ENCODE measurements at places on chromosomes 11 and 22. TPM values are rescaled to one million over a fixed set of nuclear protein-coding genes. Genes with fewer than 3 reads are reported as not detected.

DNA sequence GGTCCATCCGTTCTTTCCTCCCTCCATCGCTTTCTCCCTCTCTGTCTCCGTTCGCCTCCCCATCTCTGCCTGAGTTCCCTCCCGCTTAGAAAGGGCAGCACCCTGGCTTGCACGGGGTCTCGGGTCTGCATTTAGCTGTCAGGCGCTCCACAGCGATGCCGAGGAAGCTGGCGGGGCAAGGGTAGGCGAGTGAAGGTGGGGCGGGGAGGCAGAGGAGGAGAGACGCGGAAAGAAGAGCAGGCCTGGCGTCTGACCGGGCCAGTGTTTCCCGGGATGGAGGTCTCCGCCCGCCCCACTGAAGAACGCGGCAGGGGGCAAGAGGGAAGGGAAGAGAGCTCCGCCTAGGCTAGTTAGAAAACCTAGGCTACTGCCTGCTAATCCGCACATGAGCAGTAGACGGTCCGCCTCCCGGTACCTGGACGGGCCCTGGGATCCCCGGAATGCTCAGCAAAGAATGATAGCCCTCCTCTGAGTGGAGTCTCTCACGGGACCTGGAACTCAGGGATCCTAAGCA is 3922.5 kb upstream of the OR11H1 start:
- no peaks in the 10 kb centered on the region for H3K36me3 ChIP-seq
- H3K4me3 ChIP-seq, result no peak overlapping the region
- no peaks in the 10 kb centered on the region for H3K4me1 ChIP-seq
- H3K27me3 ChIP-seq, result no peaks in the 10 kb centered on the region

- DNase-seq, result no peak
- no peaks in the 10 kb centered on the region for H3K27me3 ChIP-seq
- no peaks in the 10 kb centered on the region for H3K4me1 ChIP-seq
- H3K36me3 ChIP-seq, result no peaks in the 10 kb centered on the region
- no peak overlapping the region for H3K27ac ChIP-seq
Observed at GRCh38 chr11:23569547-23569946, 709.3 kb upstream of the CCDC179 start.

DNA sequence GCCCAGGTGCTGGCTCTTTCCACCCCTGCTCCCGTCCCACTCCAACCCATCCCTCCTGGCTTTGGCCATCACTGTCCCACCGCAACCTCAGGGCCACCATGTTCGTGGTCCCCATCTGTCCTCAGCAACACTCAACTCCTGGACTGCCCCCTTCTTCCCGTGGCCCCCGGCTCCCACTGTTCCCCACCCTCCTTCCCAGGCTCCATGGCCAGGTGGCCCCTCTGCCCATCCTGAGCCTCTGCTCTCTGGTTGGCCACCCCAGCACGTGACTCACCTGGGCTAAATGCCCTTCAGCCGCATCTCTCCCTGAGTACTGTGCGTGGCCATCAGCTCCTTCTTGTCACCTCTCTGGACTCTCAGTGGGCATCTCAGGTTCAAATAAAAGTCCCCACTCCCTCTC is 41.6 kb upstream of the PHF21B start:
- H3K27ac ChIP-seq, result no peak overlapping the region
- peaks cover 28% of the 10 kb centered on the region for H3K27me3 ChIP-seq

DNA sequence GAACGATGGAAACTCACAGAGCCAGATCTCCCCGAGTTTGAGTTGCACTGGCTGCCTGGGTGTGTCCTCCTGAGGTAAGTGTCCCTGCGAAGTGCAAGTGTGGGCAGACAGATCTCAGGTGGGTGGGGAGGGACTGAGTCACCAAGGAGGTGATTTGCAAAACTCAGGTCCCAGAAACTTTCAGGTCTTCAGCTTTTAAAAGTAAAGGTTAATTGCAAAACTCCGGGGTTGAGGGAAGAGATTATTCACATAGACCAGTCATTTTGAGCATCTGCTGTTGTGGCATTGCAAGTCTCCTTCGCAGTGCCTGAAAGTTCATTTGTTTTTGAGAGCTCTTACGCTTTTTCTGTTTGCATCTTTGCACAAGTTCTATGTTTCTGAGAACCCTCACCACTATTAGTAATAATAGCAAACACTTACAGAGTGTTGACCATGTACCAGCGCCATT is 7.1 kb downstream of the CD44 start:
- DNase-seq, result no peak
- no peak overlapping the region for H3K4me3 ChIP-seq
- no peaks in the 10 kb centered on the region for H3K4me1 ChIP-seq
- no peaks in the 10 kb centered on the region for H3K27me3 ChIP-seq
- no peak overlapping the region for H3K27ac ChIP-seq

GRCh38 chr11:34394771-34395300 is 37.0 kb upstream of the ABTB2 start:
- no peaks in the 10 kb centered on the region for H3K27me3 ChIP-seq
- H3K36me3 ChIP-seq, result no peaks in the 10 kb centered on the region
- no peaks in the 10 kb centered on the region for H3K4me1 ChIP-seq
- no peak overlapping the region for H3K4me3 ChIP-seq
- no peak overlapping the region for H3K27ac ChIP-seq

GRCh38 chr11:123407996-123408597 is 22.0 kb upstream of the GRAMD1B start:
- H3K36me3 ChIP-seq, result no peaks in the 10 kb centered on the region
- H3K4me1 ChIP-seq, result peaks cover 17% of the 10 kb centered on the region
- H3K4me3 ChIP-seq, result no peak overlapping the region
- H3K27ac ChIP-seq, result no peak overlapping the region
- no peak for DNase-seq
- H3K27me3 ChIP-seq, result no peaks in the 10 kb centered on the region

DNA sequence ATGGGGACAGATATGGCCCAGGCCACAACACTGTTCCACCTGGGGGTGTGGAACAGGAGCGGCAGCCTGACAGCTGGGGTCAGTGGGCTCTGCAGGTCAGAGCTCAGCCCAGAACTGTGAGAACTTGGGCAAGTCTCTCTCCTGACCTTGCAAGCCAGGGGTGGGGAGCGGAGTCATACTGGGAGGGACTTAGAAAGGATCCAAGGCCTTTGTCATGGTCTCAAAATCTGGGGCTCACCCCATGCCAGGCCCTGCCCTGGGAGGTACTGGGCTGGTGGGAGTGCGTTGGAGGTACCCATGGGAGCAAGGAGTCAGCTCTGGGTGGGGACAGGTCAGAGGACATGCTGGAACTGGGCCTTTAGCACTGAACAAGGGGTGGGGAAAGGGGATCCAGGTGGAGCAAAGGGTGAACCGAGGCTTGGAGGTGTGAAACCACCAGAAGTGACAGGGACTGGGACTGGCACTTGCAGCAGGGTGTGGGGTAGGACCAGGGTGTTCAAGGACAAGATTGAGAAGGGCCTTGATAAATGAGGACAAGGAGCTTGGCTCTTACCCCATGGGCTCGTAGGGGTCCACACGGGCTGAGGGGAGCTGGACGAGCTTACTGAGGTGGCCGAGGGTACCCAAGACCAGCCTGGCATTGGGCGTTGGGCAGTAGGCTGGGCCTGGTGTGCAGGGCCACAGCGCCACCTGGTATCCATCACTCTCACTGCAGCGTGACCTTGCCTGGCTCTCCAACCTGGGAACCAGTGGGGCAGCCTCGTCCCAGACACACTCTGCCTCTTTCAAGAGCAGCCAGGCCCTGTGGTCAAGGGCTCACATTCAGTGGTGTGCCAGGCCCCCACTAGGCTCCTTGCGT is 7.4 kb upstream of the PMM1 start:
- peak; percentile 69 for DNase-seq
- no peak overlapping the region for H3K27ac ChIP-seq

GRCh38 chr22:22410121-22410520 is 98.4 kb downstream of the ZNF280B start:
- DNase-seq, result no peak
- no peaks in the 10 kb centered on the region for H3K4me1 ChIP-seq
- no peaks in the 10 kb centered on the region for H3K36me3 ChIP-seq
- H3K27me3 ChIP-seq, result peaks cover 46% of the 10 kb centered on the region
- H3K4me3 ChIP-seq, result no peak overlapping the region

GRCh38 chr11:75135651-75136050 is 15.3 kb upstream of the SLCO2B1 start:
- H3K27me3 ChIP-seq, result peaks cover 10% of the 10 kb centered on the region
- no peak for DNase-seq
- H3K4me1 ChIP-seq, result no peaks in the 10 kb centered on the region
- no peak overlapping the region for H3K27ac ChIP-seq

DNA sequence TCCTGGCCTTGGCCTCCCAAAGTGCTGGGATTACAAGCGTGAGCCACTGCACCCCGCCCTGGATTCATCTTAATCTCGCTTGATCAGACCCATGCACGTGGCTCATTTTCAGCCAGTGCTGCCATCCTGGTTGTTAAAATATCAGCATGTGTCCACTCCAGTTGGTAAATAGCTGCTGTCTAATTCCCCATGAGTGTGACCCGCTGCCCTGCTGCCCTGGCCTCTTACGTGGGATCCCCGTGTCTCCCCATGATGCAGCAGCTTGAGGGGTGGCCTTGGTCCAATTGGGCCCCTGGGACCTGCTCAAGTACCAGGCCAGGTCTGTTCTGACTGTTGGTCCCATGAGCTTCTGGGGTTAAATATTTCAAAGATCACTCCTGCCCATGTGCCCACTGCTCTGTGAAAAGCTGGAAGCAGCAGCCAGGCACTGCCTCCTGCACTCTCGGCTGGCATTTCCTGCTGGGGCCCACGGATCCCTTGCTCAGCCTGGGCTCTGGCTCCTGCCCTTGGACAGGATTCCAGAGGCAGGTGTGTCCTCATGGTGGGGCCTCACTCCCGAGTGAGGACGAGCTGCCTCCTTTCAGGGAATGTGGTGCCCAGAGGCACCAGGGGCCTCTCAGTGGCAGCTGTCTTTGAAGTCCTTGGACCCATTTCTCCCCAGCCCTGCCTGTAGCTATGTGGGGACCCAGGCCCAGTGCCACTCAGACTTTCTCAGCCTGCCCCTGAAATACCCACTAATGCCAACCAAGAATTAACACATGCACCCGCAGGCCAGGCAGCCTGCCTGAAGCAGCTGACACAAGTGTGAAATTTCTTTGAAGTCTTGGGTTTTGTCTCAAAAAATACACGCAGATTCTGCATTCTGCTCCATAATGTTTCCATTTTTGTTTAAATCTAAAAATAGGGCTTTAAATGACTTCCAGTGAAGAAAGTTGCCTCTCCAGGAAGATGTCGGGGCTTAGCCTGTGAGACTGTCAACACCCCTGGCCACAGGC is 38.1 kb upstream of the PRDM11 start:
- peaks cover 17% of the 10 kb centered on the region for H3K4me1 ChIP-seq
- H3K27ac ChIP-seq, result peak overlapping the region; percentile 53
- no peaks in the 10 kb centered on the region for H3K36me3 ChIP-seq

DNA sequence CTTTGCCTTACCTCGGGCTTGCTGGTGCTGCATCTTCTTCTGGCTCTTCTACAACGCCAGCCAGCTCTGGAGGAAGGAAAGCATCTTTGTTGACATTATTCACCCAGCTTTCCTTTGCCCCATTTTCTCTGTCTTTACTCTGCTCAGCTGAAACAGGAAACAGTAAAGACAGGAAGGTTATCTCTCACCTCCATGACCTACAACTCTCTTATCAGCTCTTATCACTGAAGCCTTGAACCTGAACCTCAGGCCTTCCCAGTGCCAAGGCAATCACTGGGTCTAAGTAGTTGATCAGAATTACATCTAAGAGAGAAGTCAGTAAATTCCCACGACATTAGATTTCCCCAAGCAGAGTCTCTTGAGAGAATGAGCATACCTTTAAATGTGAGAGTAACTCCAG is 59.6 kb upstream of the CCDC89 start:
- no peak overlapping the region for H3K4me3 ChIP-seq
- DNase-seq, result no peak
- H3K27ac ChIP-seq, result peak overlapping the region; percentile 2
- H3K4me1 ChIP-seq, result peaks cover 30% of the 10 kb centered on the region
- H3K27me3 ChIP-seq, result no peaks in the 10 kb centered on the region
- no peaks in the 10 kb centered on the region for H3K36me3 ChIP-seq

GRCh38 chr11:82927264-82927880 is 25.8 kb downstream of the DDIAS start:
- H3K36me3 ChIP-seq, result no peaks in the 10 kb centered on the region
- DNase-seq, result peak; percentile 78
- H3K27ac ChIP-seq, result no peak overlapping the region
- no peaks in the 10 kb centered on the region for H3K27me3 ChIP-seq

DNA sequence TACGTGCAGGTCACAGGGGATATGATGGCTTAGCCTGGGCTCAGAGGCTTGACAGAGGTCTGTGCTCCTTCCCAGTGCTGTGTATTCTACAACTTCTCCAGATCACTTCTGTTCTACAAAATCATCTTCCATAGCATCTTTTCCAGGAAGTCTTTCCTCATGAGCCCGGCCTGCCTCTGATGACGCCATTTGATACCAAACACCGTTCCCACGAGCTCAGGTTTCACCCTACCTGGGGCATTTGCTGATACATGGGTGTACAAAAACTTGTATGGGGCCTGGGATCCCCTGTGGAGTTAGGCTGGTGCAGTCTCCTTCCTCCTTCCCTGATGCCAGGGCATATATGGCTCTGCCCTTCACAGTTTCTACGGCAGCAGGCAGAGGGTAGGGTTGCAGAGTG is 78.7 kb downstream of the NECTIN1 start:
- no peaks in the 10 kb centered on the region for H3K27me3 ChIP-seq
- H3K4me1 ChIP-seq, result no peaks in the 10 kb centered on the region
- no peaks in the 10 kb centered on the region for H3K36me3 ChIP-seq
- H3K4me3 ChIP-seq, result no peak overlapping the region

GRCh38 chr22:29477723-29478318 is 2.2 kb upstream of the NEFH start:
- H3K4me1 ChIP-seq, result peaks cover 14% of the 10 kb centered on the region
- H3K36me3 ChIP-seq, result no peaks in the 10 kb centered on the region
- H3K4me3 ChIP-seq, result no peak overlapping the region
- DNase-seq, result no peak
- no peak overlapping the region for H3K27ac ChIP-seq

DNA sequence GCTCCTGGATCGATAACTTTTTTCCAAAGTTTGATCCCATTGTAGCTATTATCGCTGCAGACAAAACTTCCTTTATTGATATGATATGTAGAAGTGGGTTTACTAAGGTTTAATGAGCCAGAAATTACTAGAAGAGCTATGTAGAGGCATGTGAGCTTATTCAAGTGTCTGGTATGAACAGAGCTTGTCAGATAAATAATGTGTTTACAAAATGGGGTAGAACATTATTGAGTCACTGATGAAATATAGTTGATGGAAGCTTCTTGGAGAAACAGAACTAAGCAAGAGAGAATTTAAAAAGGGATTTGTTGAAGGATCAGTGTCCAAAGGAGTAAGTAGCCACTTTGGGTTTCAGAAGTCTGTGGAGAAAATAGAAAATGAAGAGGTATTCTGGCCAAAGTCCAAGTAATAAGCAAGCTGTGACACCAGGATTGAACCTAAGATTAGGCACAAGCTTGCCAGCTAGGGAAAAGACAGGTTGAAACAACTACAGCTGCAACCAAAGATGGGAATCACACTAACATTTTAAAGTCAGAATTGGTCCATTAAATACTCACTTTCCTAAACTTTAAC is 104.3 kb downstream of the MAML2 start:
- H3K27me3 ChIP-seq, result no peaks in the 10 kb centered on the region
- H3K4me3 ChIP-seq, result no peak overlapping the region
- H3K36me3 ChIP-seq, result no peaks in the 10 kb centered on the region
- no peak for DNase-seq

The OAF gene
- total RNA-seq, result 72.4 TPM

The CD3G gene
- 1.1 TPM for total RNA-seq

The FXYD2 gene
- 72.7 TPM for total RNA-seq

The ZNRF3 gene
- 8.9 TPM for total RNA-seq

The NXPE2 gene
- 0.52 TPM for total RNA-seq

The OR5P2 gene
- 0.20 TPM for total RNA-seq

The CUL5 gene
- 27.6 TPM for total RNA-seq

The DDIAS gene
- 2.6 TPM for total RNA-seq

The ARHGAP32 gene
- 17.3 TPM for total RNA-seq

The PHF21B gene
- total RNA-seq, result 0.40 TPM

Measured in hepatocyte (in vitro differentiated cells).